Upper lobe of right lung (tissue), 1 donor: ENCODE measurements at places on chromosomes 11 and 22.
A peak's percentile ranks its signal among the peaks of the same experiment; 100 is the strongest.

- DNase-seq = peak; percentile 26
Measured at GRCh38 chr22:46902436-46902835, 140.0 kb downstream of the TBC1D22A start.

- peak; percentile 76 for DNase-seq
Measured at GRCh38 chr11:59172345-59173079, 580 bp downstream of the DTX4 start.

- no peak for DNase-seq
Measured at GRCh38 chr11:37817727-37818270, 1219.8 kb upstream of the RAG2 start.

DNA sequence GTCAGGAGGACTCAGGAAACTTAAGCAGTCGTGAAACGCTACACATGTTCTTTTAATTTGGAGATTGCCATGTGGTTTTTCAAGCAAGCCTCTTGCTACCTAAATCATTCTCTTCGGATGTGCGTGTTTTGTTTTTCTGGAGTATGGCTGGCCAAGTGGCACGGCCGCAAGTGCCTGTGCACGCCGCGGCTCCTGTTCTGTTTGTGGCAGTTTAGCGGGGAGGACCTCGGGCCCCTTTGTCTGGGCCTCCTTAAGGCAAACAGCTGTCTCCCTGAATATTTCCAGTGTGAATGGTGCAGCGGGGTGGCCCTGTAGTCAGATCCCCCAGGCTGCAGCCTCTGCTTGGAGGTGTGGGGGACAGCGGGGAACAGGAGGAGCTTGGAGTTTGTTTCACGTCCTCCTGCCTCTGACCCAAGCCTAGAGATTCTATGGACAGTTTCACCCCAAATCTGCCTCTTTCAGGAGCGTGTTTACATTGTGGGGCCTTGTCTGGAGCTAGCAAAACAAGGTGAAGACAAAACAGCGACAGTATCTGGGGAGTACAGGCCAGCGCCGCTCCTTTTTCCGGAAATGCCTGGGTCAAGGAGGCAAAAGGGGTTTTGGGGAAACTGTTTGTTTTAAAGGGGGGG lies 1.3 kb downstream of the LRP5 start:
- DNase-seq = peak; percentile 66

DNA sequence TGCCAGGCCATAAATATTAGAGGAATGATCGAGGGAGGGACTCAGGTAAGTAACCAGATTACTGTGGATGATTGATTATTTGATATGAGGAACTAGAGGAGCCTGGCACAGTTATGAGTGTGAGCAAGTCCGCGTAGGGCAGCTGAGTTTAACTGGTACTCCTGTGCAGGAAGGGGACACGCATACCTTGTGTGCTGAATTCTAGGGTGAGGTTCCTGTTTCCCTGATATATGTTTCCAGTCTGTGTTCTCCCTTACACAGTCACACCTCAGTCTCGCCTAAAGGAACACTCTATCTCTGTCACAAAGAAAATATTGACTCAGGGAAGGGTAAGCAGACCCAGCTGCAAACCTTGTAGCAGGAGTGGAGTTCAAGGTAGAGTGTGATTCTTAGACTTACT lies 17.4 kb downstream of the SGSM3 start:
- no peak for DNase-seq

GRCh38 chr11:31417357-31417756 lies 47.7 kb downstream of the DNAJC24 start:
- no peak for DNase-seq

GRCh38 chr11:57585301-57585700 lies 12.2 kb upstream of the SERPING1 start:
- no peak for DNase-seq

GRCh38 chr22:20578192-20578591 lies 70.8 kb downstream of the MED15 start:
- no peak for DNase-seq

DNA sequence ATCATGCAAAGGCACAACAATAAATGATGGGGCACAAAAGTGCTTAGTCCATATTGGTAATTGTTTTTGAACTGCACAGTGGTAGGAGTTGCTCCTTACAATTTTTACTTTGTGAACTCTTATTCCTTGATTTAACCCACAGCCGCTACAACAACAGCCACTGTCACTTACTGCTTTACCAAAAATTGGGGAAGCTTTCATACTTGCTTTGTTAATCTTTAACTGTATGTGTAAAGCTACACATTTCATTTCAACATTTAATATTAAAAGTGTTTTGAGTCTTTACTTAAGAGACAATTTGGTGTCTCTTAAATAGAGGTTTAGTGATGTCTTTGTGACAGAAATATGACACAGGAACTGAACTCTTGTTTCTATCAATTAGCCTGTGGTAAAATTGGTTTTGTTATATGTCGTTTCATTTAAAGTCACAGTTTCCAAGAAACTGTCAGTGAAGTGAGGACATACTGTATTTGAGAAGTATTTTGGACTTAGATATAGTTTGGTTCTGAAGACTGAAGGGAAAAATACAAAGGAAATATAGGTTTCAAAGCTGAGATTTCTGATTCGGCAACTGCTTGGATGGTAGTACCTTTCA lies 6.5 kb upstream of the IL18BP start:
- DNase-seq = no peak

GRCh38 chr22:33796494-33796893 lies 123.8 kb downstream of the LARGE1 start:
- DNase-seq = no peak

- no peak for DNase-seq
Measured at GRCh38 chr11:126100716-126101115, 38.0 kb upstream of the CDON start.

DNA sequence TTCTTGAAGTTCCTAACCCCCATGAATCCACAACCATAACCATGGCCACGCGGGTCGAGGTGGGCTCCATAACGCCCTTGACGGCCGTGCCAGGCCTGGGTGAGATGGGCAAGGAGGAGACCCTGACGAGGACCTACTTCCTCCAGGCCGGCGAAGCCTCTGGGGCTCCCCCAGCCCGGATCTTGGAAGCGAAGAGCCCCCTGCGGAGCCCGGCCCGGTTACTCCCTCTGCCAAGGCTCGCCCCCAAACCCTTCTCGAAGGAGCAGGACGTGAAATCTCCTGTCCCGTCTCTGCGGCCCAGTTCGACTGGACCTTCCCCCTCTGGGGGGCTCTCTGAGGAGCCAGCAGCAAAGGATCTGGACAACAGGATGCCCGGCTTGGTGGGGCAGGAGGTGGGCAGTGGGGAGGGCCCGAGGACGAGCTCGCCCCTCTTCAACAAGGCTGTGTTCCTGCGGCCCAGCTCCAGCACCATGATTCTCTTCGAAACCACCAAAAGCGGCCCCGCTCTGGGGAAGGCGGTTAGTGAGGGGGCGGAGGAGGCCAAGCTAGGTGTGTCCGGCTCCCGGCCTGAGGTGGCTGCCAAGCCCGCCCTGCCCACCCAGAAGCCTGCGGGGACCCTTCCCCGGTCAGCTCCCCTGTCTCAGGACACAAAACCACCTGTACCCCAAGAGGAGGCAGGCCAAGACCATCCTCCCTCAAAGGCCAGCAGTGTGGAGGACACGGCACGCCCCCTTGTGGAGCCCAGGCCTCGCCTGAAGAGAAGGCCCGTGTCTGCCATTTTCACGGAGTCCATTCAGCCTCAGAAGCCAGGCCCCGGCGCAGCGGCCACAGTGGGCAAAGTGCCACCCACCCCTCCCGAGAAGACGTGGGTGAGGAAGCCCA lies 75.7 kb downstream of the KIAA1671 start:
- peak; percentile 64 for DNase-seq

DNA sequence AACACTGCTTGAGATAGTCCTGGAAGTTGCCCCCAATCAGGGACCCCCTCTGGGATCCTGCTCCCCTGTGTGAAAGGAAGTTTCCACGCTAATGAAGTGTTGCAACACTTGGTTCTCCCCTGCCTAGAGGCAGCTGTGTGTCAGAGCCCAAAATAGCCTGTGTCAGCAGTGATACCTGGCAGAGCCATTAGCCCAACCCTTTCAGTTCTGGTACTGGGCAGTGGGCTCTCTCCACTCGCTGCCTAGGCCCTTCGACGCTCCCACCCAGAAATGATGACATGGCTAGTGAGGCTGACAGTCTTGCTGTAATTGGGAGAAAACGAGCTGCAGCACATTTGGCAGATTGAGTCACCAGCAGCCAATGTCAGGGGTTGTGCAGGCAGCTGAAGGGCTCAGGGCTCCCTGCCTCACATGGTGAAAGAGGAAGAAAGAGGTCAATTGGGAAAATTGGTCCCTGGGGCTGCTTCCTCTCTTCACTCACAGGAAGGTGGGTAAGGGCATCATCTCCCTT lies 1.4 kb upstream of the NXF1 start:
- DNase-seq = no peak

- no peak for DNase-seq
Measured at GRCh38 chr11:65593518-65594414, 1.8 kb downstream of the KCNK7 start.

DNA sequence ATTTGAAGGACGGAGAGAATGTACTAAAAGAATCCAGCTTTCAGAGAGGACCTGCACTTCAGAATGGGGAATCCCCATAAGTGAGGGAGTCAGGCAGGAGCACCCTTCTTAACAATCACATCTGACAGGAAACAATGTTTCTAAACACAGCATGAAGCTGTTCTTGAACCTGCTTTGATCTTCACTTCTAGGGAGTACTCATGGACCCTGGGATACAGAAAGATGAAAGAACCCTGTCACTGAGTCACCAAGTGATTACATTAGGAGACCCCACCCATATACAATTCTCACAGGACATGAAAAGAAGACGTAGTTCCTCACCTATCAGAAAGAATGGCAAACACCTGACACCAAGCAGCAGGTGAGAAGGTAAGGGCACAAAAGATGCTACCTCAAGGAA lies 296.9 kb upstream of the ZC3H12C start:
- DNase-seq = no peak

DNA sequence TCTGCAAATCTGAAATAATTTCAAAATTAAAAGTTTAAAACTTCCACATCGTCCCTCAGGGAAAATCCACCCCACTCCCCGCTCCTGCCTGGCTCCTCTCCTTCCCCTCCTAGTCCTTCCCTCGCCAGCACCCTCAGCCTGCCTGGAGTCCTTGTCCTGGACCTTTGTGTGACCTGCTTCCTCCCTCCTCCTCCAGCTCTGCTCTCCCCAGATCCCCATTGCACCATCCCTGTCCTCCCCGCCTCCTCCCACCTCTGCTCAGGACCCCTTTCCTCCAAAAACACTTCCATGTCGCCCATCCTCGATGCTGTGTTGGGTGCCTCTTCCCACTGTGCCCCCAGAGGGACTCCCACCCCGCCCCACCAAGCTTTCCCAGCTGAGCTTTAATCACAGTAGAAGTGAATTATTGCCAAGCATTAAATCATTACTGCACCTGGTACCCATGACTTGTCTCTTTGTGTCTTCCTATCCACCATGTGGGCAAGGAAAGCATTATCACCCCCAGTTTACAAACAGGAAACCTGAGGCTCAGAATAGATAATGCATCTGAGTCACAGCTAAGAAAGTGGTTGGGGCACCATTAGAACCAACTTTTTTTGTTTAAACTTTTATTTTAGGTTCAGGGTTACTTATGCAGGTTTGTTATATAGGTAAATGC lies 2.4 kb upstream of the ZP1 start:
- peak; percentile 26 for DNase-seq

- no peak for DNase-seq
Measured at GRCh38 chr11:17522655-17523054, 21.6 kb downstream of the USH1C start.

DNA sequence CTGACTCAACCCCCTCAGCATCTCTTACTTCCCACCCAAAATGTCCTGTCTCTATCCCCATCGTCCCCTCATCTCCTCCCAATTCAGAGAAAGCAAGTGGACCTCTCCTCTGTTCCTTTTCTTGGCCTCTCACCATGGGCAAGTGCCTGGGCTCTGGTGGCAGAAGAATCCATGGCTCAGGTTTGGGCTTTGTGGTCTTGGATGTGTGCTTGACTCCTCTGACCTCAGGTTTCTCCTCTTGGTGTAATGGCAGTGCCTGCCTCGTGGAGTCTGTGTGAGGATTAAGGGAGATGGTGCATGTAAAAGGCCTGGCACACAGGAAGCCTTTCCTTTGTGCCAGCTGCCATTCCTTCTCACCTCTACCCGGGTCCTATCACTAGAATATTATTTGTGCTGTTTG lies 3.2 kb downstream of the BMAL1 start:
- DNase-seq = no peak

- DNase-seq = no peak
Measured at GRCh38 chr11:66857234-66857926, 516 bp downstream of the LRFN4 start.

DNA sequence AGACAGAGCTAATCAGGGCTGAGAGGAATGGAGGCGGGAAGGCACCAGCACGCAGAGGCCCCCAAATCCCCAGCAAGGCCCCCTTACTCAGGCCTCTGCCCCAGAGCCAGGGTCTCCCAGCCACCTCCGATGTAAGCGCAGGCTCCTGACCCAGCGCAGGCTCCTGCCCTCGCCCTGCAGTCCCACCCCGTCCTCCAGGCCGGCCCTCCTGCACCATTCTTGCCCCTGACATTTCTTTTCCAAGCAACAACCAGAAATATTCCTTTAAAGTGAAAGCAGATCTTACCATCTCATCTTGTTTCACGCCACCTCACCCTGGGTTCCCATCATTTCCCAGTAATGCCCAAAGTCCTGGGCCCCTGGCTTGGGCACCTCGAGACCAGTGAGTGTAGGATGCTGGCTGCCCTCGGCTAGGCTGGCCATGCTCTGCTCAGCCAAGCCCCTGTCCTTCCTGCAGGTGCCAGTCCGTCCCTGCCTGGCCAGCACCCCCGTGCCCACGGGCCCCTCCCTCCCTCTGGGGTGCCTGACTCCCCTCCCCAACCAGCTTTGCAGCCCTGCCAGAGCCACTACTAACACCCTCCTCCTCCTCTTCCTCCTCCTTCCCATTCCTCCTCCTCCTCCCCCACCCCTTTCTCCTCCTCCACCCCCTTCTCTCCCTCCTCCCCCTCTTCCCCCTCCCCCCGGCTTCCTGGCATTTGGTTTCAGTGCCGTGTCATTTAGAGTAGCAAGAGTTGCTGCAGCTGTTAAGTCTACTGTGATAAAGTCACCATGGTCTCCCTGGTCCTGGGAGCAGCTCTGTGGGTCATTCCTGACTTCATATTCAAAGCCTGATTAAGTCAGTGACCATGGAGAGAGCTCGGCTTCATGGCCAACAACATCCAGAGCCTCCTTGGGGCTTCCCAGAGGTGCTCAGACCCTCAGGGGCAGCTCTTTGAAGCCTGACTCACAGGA lies 78.7 kb downstream of the PIWIL3 start:
- peak; percentile 88 for DNase-seq

- no peak for DNase-seq
Measured at GRCh38 chr11:45917286-45917622, 423 bp downstream of the PEX16 start.

DNA sequence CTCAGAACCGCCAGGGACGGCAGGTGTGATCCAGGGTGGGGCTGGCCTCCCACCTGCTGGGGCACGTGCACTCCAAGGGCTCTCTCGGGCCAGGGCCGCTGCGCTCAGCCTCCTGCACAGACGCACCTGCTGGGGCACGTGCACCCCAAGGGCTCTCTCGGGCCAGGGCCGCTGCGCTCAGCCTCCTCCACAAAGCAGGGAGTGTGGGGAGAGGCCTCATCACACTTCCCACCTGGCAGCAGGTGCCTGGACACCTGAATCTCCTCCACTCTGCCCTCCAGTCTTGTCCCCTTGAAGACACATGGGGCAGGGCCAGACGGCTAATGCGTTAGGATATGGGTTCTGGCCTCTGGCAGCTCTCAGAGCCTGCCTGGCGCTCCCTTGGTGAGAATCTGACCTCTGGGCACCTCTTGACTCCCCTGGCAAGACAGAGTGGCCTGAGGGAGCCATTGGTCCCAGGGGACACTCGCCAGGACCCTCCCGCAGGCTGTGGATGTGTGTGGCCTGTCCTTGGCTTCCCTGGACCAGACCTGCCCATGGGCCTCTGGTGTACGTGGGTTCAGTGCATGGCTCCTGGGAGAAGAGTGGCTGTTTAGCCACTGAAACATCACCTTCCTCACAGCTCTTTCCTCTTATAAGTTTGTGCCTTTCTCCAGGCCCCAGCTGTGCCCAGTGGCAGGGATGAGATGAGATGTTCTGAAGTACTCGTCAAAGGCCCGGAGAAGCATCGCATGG lies 73.5 kb downstream of the BRD1 start:
- peak; percentile 55 for DNase-seq
